ENCODE measurements at places on chromosomes 16 and 17. TPM values are rescaled to one million over a fixed set of nuclear protein-coding genes. Genes with fewer than 3 reads are reported as not detected.

Gene BEAN1
- total RNA-seq = 0.28 TPM

Gene MYH3
- 7.1 TPM for total RNA-seq

DNA sequence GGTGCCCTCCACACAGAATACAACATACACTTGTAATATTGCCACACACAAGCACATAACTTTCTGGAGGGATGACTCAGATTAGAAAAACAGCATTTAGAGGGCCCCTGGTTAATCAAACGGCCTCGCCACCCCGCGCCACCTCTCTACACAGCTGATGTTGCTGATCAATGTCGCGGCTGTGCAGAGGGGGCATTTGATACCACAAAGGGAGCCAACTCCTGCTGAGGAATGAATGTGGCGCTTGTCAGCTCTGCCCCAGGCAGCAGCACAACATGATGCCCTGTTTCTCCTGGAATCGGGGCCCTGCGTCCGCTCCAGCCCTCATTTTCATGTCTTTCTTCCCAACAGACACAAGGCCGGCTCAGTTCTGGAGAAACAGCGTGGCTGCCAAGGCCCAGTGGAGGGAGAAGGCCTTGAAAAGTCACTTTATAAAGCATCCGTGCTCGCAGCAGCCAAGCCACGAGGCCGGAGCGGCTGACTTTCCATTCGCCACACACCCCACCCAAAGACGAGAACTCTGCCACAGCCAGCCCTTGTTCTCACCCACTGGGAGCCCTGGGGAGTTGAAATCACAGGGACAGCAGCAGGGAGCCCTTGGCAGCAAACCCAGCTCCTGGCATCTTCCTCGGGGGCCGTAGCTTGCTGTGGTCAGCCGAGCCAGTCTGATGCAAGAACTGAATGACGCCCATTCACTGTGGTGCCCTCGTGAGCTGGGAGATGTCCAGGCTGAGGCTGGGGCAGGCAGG lies 65.6 kb downstream of the XYLT1 start:
- peak overlapping the region; percentile 17 for H3K4me3 ChIP-seq
- peak overlapping the region; percentile 88 for H3K27ac ChIP-seq
- peaks cover 25% of the 10 kb centered on the region for H3K4me1 ChIP-seq
- H3K27me3 ChIP-seq = no peaks in the 10 kb centered on the region
- DNase-seq = peak; percentile 81

DNA sequence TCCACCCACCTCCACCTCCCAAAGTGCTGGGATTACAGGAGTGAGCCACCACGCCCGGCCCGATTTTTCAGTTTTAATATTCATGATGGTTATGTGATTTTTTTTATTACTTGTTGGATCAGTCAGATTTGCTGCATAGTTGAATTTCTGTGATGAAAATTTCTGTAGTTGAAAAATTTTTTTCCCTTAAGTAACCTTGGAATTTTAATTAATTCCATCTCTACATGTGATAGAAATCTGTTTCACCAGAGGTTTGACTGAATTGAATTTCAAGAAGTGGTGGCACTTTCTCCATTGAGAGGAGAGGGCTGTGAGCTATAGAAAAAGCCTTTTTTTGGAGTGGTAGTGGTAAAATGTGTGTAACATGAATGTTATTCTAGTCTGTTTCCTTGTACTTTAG lies 24.7 kb downstream of the WIPF2 start:
- no peak overlapping the region for H3K27ac ChIP-seq
- no peaks in the 10 kb centered on the region for H3K36me3 ChIP-seq
- H3K27me3 ChIP-seq = no peaks in the 10 kb centered on the region
- DNase-seq = no peak
- no peak overlapping the region for H3K4me3 ChIP-seq

DNA sequence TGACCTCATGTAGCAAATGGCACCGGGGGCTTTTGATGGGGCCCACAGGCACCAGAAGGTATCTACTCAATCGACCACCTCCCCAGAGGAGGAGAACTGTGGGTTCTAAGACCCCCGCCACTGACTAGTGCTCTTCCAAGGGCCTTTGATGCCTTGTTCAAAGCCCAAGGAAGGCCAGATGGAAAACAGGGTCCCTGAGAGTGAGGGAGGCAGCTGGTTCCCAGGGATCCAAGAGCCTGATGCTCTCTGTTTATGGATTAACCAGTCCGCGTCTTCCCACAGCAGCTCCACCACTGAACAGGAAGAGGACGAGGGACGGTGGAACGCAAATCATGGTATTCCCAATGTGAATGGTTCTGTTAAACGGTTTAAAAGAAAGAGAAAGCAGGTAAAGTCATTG lies 7.6 kb downstream of the PHB1 start:
- H3K4me1 ChIP-seq = no peaks in the 10 kb centered on the region
- H3K36me3 ChIP-seq = peaks cover 66% of the 10 kb centered on the region
- H3K27ac ChIP-seq = no peak overlapping the region
- H3K27me3 ChIP-seq = no peaks in the 10 kb centered on the region

Gene CHST4
- total RNA-seq = not detected

Gene NUBP2
- total RNA-seq = 64.6 TPM

DNA sequence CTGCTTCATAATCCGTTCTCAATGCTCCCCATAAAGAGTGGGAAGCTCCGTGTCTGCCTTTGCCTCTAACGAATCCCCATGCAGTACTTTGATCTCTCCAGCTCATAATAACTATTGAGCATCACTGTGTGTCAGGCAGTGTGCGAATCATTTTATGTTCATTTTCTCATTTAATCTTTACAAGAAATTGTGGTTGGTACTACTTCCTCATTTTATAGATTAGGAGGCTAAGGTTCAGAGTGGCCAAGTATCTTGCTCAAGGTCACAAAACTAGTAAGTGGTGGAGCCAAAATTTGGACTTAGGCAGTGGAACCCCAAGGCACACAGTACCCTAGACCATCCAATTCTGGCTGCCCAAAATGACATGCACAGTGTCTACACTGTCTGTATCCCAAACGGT lies 44.8 kb downstream of the ABCC12 start:
- no peak for DNase-seq
- no peak overlapping the region for H3K4me3 ChIP-seq
- no peak overlapping the region for H3K27ac ChIP-seq
- no peaks in the 10 kb centered on the region for H3K4me1 ChIP-seq

Gene KCNH4
- 0.21 TPM for total RNA-seq

GRCh38 chr16:71709229-71709781 lies 15.2 kb downstream of the PHLPP2 start:
- no peak overlapping the region for H3K27ac ChIP-seq
- H3K36me3 ChIP-seq = no peaks in the 10 kb centered on the region
- H3K4me1 ChIP-seq = no peaks in the 10 kb centered on the region

- no peak for DNase-seq
- no peak overlapping the region for H3K4me3 ChIP-seq
- no peak overlapping the region for H3K27ac ChIP-seq
- no peaks in the 10 kb centered on the region for H3K27me3 ChIP-seq
Measured at GRCh38 chr16:79272141-79272577, 328.4 kb downstream of the MAF start.

- no peak for DNase-seq
- no peaks in the 10 kb centered on the region for H3K27me3 ChIP-seq
- H3K27ac ChIP-seq = no peak overlapping the region
- H3K4me1 ChIP-seq = peaks cover 14% of the 10 kb centered on the region
Measured at GRCh38 chr17:1906662-1907101, 76.9 kb downstream of the RPA1 start.

DNA sequence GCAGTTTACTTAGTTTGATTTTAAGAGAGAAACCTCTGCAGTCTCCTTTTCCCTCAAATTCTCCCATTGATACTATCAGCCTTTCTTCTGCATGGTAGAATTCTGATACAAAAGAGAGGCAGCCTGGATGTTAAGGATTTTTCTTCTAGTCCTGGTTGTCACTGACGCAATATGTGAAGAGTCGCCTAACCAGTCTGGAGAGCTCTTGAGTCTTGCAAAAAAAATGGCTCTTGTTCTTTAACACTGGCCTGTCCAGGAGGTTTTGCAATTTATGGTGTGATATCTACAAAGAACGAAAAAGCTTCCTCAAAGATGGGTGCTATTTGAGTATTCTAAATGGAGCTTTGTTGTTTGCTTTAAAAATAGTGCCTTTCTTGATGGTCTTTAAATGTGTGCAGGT lies 28.9 kb downstream of the COX10 start:
- H3K27ac ChIP-seq = no peak overlapping the region
- DNase-seq = no peak
- H3K36me3 ChIP-seq = no peaks in the 10 kb centered on the region
- no peak overlapping the region for H3K4me3 ChIP-seq

GRCh38 chr17:40310882-40311391 lies 2.0 kb downstream of the RARA start:
- peaks cover 69% of the 10 kb centered on the region for H3K4me1 ChIP-seq
- no peak overlapping the region for H3K4me3 ChIP-seq
- H3K36me3 ChIP-seq = no peaks in the 10 kb centered on the region
- peak overlapping the region; percentile 91 for H3K27ac ChIP-seq

Gene GAST
- total RNA-seq = not detected

DNA sequence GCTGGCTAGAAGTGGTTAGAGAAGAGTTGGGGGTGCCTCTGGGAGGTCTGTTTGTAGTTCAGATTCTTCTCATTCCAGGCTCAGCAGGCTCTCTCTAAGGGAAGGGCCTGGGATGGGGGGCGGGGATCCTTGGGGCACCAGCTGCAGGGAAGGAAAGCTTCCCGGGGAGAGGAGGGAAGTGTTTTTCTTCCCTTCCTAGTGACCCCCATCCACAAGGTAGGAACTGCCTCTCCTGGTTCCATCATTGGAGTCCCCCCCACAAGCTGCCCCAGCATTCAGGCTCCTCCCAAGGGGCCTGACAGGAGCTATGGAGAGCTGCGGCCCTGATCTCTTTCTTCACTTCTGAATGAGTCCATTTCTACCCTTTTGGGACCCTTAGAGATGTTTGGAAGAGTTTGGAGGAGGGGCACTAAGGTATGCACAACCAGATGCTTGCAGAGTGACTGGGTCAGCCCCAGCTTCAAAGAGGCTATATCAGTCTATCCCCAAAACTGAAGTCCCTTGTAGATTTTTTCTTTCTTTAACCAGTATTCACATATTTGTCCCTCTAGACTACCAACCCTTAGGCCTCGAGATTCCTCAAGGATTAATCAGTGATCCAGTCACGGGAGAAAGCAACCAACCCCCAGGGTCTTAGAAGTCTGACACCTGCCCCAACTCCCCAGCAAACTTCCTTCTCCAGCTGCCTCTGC lies 13.9 kb upstream of the FZD2 start:
- H3K27ac ChIP-seq = no peak overlapping the region
- H3K4me1 ChIP-seq = peaks cover 4% of the 10 kb centered on the region
- no peaks in the 10 kb centered on the region for H3K27me3 ChIP-seq
- DNase-seq = no peak

Gene TMIGD1
- not detected for total RNA-seq

Gene SEC14L5
- total RNA-seq = 4.6 TPM

Gene FOXN1
- total RNA-seq = not detected

Gene RNF43
- total RNA-seq = 0.49 TPM

Gene CCL1
- not detected for total RNA-seq

- H3K4me1 ChIP-seq = peaks cover 46% of the 10 kb centered on the region
- DNase-seq = no peak
- H3K4me3 ChIP-seq = no peak overlapping the region
- no peaks in the 10 kb centered on the region for H3K36me3 ChIP-seq
- H3K27ac ChIP-seq = no peak overlapping the region
Measured at GRCh38 chr16:87438611-87438985, 46.5 kb downstream of the MAP1LC3B start.

DNA sequence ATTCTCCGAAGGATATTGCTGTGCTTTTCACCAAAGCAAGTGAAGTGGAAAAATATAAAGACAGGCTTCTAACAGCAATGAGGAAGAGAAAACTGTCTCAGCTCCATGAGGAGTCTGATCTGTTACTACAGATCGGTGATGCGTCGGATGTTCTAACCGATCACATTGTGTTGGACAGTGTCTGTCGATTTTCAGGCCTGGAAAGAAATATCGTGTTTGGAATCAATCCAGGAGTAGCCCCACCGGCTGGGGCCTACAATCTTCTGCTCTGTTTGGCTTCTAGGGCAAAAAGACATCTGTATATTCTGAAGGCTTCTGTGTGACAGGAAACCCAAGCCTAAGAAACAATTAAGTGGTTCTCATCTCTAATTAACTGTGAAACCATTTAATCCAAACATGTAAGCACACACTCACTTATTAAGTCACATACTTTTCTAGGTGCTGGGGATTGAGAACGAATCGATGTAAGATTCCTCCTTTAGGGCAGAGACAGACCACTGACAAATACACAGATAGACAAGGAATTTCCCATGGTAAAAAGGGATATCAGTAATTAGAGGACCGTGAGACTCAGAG lies 22.8 kb downstream of the SLFN5 start:
- no peak for DNase-seq
- H3K4me3 ChIP-seq = no peak overlapping the region
- H3K27me3 ChIP-seq = no peaks in the 10 kb centered on the region
- no peak overlapping the region for H3K27ac ChIP-seq
- peaks cover 15% of the 10 kb centered on the region for H3K4me1 ChIP-seq
- peaks cover 17% of the 10 kb centered on the region for H3K36me3 ChIP-seq

Gene PRAC1
- not detected for total RNA-seq

DNA sequence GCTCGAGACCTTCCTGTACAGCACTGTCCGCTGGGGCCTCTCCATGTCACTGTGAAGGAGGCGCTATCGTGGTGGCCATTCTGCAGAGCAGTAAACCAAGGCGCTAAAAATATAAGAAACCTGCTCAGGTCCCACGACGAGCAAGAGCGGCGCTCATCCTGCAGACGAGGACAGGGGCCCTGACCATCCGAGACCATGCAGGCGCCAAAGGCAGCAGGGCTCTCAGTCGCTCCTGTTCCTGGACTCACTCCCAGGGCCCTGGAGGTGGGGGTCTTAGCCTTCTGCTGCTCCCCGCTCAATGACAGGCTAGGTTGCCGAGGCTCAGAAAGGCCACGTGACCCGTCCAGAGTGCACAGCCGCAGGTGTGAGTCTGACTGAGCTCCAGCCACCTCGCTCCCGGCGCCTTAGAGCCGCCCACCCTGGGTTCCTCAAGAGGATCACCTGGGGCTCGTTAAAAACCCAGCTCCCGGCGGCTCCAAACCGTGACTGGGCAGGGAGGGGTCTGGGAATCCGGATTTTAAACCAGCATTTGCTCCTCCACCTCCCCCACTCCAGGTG lies 509 bp upstream of the ATP2C2 start:
- H3K27me3 ChIP-seq = no peaks in the 10 kb centered on the region
- H3K36me3 ChIP-seq = no peaks in the 10 kb centered on the region
- DNase-seq = no peak
- no peaks in the 10 kb centered on the region for H3K4me1 ChIP-seq
- no peak overlapping the region for H3K4me3 ChIP-seq

Gene TRIM25
- 32.2 TPM for total RNA-seq

All from thoracic aorta (tissue), 2 donors.